ENCODE measurements at places on chromosomes 1 and 21.

DNA sequence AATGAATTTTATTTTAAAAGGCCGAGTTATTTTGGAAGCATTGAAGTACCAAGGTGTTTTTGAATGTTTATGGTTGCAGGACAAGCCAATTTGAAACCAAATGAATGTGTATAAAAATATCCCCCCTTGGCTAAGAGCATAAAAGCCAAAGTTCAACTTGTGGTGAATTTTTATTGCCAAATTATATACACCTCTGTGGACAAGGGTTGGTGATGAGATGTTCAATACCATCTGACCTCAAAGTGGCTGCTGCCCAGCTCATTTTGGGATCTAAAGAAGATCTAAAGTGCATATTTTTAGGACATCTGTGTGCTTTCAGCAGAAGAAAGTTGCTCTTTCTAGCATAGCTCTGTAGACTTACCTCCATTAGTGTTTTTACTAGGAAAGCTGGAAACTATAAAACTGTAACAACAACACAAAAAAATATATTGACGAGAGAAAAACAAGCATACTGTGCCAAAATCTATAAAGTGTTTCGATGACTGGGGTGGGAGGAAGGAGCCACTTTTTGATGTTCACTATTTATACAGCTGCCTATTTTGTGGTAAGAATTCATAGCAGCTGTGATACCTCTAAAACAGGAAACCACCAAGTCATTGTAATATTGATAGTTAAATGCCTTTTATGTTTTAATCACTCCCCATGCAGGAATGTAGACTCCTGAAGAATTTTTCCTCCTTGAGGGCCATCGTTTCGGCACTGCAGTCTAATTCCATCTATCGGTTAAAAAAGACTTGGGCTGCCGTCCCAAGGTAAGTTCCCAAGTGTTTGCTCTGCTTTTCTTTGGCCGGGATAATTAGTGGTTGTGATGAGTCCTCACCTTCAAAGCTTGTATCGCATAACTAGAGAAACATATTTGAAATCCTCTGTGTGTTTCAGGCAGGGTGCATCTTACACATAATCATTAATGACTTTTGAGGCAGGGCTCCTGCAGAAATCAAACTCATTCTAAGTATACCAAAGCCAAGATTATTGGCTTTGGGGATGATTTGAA lies 83.2 kb downstream of the RGL1 start:
- DNase-seq = peak; percentile 32

- DNase-seq = no peak
Measured at GRCh38 chr1:167909691-167910180, 4.2 kb downstream of the ADCY10 start.

DNA sequence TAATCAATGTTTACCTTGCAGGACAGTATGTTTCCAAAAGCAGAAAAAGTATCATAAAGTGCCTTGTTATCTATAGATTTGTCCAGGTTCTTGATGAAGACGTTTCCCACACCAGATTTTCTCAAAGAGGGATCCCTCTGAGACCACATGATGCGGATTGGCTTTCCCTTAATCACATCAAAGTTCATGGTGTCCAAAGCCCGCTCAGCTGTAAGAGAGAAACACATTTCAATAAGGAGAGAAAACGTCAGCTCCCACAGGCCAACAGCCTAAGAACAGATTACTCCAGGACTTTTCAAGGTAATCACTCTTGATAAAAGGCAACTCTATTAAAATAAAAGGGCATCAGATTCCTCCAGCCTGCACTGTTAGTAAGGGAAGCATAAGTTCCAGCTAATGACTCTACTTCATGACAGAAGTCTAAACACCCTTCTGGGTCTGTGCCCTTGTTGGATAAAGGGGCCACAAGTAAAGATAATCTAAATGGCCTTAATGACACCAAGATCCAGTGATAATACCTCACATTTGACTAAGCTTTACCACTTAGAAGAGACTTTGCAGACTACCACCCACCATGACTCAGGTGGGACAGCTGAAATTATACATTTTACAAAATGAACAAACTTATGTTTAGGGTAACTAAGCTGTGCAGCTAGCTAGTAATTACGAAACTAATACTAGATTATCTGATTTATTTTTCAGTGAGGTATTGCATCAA lies 4.1 kb downstream of the PABPC4 start:
- no peak for DNase-seq

GRCh38 chr1:224675590-224675989 lies 59.5 kb downstream of the CNIH3 start:
- DNase-seq = no peak

- no peak for DNase-seq
Measured at GRCh38 chr1:84086616-84087015, 57.5 kb upstream of the PRKACB start.

DNA sequence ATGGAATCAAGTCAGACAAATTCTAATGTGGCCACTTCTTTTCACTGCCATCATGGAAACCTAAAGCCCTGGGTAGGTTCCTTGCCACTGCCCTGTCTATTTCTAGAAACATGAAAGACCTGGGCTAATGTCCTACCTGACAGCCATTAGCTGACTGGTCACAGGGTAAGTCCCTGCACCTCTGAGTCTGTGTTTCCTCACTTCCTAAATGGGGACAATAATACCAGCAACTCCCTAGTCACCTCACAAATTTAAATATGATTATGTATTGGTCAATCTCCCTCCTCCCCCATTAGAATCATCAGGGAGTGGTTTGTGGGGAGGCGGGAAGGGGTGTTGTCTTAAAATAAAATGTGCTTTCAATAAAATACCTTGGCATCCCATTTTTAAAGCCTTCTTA lies 2.2 kb downstream of the CREG1 start:
- no peak for DNase-seq

DNA sequence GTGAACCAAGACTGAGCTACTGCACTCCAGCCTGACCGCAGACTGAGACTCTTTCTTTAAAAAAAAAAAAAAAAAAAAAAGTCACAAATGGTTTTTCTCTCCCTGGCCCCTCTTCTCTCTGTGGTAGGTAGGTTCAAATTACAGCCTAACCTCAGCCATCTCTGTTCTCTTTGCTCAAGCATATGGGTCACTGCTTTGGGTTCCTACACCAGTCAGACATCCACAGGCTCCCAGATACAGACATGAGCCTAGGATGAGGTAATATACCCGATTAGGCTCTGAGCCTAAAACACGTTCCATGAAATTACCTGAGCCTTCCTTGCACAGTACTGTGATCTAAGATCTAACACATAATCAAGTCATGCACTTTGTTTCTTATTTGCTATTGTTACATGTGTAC lies 90.5 kb upstream of the JAK1 start:
- DNase-seq = no peak

- DNase-seq = peak; percentile 54
Measured at GRCh38 chr1:204837440-204838084, 33.1 kb upstream of the NFASC start.

DNA sequence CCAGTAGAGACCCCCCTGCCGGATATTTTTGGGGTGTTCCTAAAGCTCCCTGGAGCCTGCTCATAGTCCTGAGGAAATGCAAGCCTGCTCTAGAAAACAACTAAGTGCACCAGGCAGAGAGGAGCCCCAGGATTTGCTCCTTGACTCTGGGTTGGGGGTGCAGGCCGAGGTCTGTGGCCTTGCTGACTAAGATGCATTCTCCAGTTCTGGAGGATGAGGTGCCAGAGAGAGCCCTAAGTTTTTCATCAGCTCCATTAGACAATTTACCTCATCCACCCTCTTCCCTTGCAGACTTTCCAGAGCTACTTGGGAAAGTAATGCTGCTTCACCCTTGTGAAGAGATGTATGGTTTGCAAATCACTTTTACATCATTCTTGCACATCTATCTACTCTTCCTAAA lies 9.1 kb downstream of the TUFT1 start:
- no peak for DNase-seq

DNA sequence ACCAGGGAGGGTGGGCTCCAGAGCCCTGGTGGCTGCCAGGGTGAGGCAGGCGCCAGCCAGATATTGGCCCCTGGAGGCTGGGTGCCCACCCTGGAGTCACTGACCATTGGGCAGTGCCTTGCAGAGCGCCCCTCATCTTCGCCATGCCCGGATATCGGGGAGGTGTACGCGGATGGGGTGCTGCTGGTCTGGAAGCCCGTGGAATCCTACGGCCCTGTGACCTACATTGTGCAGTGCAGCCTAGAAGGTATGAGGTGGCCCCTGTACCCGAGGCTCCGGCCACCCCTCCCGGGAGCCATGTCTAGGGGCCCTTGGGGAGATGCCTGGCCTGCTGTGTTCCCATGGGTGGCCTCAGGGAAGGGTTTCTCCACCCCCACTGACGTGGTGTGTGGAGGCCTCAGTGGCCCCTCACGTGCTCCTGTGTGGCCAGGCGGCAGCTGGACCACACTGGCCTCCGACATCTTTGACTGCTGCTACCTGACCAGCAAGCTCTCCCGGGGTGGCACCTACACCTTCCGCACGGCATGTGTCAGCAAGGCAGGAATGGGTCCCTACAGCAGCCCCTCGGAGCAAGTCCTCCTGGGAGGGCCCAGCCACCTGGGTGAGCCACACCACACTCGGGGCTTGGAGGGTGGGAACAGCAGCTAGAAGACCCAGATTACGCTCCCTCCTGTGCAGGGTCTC lies 30.9 kb downstream of the TRIM11 start:
- DNase-seq = no peak

GRCh38 chr21:31273278-31273677 lies 70.8 kb downstream of the TIAM1 start:
- DNase-seq = no peak

DNA sequence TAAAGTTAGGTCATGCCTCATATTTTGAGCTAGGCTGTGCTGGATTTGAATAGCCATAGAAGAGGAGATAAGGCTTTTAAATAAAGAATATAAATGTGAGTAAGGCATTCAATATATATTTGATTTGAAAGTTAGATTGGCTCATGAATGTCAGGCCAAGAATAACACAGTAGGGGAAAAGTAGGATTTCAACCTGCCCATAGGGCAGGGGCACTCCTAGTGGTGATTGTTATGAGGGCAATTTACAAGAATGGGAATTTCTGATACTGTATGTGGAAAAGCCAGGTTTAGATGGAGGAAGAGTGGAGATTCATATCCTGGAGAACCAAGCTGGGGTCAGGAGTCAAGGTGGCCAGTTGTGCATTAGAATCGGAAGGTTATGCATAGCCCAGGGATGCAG lies 74.9 kb downstream of the DNAH14 start:
- no peak for DNase-seq

GRCh38 chr1:21298981-21299391 lies 8.7 kb upstream of the ECE1 start:
- DNase-seq = no peak

GRCh38 chr1:1347026-1347595 lies 2.1 kb downstream of the DVL1 start:
- DNase-seq = no peak

GRCh38 chr1:178739285-178740045 lies 14.4 kb downstream of the RALGPS2 start:
- peak; percentile 67 for DNase-seq

DNA sequence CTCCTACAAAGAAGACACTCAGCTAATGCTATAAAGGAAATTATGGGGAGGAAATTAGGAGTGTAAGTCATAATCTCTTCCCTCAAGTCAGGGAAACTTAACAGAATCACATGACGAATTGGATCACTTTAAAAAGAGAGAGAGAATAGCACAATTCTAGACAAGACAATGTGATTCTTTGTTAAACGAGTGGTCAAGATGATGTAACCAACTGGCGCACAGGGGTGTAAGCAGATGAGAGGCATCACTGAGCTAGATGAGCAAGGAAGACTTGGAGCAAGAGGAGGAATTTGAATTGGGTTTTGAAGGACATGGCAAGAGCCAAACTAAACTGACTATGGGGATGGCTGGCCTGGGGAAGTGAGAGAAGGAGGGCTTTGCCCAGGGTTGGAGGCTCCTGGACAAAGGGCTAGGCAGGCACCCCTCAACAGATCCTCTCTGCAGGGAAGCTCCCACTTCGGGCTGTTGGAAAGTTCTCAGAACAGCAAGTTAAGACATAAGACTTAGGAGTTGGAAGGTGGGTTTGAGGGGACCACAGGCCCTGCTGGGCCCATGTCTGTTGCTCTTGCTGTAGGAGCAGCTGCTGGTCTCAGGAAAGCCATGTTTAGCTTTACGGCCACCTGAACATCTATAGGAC lies 123.9 kb upstream of the GRIK3 start:
- DNase-seq = no peak

DNA sequence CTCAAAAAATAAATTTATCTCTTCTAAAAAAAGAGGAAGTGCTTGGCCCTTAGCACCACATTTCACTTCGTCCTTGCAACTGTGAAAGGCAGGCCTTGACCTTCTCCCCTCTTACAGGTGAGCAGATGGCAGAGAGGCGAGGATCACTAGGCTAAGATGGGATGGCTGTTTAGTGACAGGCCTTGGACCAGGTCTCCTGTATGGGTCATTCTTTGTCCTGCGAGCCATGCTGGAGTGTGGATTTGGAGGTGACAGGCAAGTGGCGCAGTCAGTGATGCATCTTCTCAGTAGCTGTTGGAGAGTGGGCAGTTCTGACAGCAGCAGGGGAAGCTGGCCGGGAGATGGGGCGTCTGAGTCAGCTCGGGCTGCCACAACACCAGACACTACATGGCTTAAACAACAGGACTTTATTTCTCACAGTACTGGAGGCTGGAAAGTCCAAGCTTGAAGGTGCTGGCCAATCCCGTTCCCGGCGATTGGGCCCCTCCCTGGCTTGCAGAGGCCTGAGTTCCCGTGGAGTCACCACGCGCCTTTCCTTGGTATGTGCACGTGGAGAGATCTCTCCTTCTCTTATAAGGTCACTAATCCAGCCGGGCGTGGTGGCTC lies 16.5 kb downstream of the SLC27A3 start:
- peak; percentile 76 for DNase-seq

- no peak for DNase-seq
Measured at GRCh38 chr1:57578099-57578498, 154.2 kb upstream of the DAB1 start.

GRCh38 chr1:233518344-233518743 lies 95.6 kb upstream of the KCNK1 start:
- DNase-seq = peak; percentile 48

Measured in fibroblast of mammary gland (primary cell).